Central memory CD4-positive, alpha-beta T cell (primary cell): ENCODE measurements at places on chromosomes 7 and 10.

GRCh38 chr10:96482815-96483588, 30.7 kb downstream of the TLL2 start:
- DNase-seq, result no peak

GRCh38 chr7:144057954-144058353, 9.2 kb downstream of the OR2A5 start:
- DNase-seq, result no peak

- DNase-seq, result no peak
Measured at GRCh38 chr10:132982301-132982989, 40.1 kb upstream of the CFAP46 start.

GRCh38 chr7:45625067-45625466, 50.9 kb downstream of the ADCY1 start:
- no peak for DNase-seq

DNA sequence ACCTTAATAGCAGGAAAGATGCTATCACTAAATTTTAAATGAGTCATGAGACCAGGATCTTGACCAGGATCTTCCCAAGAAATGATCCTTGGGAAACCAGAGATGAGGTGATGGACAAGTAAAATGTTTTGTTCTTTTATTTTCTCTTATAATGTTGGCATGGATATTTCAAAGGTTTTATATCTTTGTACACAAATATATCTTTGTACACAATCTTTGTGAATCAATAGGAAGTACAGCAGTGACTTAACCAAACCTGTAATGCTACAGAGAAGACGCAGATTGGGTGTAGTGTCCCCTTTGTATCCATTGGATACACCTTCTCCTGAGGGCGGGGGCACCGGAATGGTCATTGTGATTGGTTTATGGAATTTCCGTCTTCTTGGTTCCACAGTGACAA, 180.1 kb upstream of the CCDC6 start:
- no peak for DNase-seq
